NCI-H774 (cell line): ENCODE measurements at places on chromosomes 6 and 20.

DNA sequence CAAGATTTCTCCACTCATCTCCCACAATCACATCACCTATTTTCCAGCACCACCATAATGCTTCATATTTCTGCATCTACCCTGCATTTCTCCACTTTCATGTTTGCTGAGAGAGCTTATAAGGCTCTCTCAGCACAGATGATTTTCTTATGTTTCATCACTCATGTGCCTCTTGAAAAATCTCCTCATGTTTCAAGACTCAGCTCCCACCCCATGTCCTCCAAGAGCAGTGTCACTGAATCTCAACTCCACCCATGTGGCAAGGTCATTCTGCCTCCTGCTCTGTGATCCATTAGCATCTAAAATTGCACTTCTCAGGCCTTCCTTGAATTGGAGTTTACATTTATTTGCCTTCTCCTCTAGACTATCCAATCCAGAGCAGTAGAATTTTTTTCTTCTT is 178.7 kb upstream of the IRAK1BP1 start:
- no peak for DNase-seq

GRCh38 chr20:40953856-40954255 is 74.8 kb upstream of the TOP1 start:
- no peak for DNase-seq

GRCh38 chr20:9759392-9759791 is 79.5 kb downstream of the PAK5 start:
- DNase-seq, result no peak

DNA sequence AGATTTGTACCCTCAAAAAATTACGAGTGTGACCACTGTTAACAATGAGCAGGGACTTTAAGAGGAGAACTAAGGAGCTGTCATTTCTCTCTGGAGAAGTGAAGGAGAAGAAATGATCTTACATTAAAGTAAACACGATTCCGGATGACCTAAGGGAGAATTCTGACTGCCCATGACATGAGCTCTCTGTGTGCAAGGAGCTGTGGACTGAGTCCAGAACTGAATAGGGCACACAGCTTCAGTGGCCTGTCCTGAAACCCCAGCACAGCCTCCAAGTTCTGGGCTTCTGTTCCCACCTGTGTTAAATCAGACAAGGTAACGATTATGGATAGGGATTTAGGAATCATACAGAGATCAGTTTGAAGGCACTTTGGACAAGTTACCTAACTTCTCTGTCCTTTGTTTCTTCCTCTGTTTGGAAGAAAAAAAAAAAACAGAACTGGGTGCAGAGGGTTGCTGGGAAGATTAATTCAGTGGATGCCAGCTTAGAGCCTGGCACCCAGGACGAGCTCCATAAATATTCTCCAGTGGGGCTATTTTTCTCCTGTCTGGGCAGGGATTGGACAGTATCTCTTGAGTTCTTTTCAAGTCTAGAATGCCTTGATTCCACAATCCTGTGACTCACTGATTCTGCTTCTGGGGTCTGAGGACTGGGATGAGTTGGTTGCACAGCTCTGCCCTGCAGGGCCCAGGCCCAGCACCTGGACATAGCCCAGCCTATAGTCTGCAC is 65.7 kb downstream of the MRPL14 start:
- DNase-seq, result no peak

- DNase-seq, result no peak
These were observed 431 bp downstream of the LOC128125822 start for GRCh38 chr6:63572747-63573075.

DNA sequence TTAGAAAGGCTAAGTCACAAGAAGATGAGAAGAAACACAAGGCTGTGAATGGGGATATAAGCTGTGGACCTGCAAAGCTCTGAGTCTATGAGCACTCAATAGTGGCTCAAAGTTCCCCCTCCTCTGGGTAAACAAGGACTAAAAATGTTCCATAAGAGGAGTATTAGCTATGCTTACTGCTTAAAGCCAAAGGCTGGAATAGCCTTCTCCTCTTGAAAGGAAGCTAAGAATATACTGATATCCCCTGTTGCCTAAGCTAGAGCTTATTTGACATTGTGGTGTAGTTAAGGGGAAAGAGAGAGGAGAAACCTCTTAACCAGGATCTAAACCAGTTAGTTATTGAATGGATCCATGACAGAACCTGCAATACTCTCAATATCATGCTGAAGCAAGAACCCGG is 45.8 kb downstream of the NOL7 start:
- DNase-seq, result no peak

DNA sequence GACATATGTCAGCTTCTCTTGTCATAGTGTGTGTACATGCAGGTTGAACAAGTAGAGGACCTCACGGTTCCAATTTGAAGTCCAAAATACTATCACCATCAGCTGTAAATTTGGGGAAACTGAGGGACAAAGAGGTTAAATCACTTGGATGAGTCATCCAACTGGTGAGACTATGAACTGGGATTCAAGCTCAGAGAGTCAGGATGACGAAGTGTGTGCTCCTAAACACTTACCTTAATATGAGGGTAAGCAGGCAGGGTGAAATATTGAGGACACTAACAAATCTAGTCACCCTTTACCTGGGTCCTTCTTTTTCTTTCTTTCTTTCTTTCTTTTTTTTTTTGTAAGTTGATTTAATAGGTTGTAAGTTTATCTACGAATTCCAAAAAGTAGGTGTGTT is 198.3 kb downstream of the KCNQ5 start:
- DNase-seq, result no peak

GRCh38 chr20:24936526-24937407 is 12.3 kb upstream of the CST7 start:
- no peak for DNase-seq

GRCh38 chr6:119686644-119687043 is 337.1 kb upstream of the MAN1A1 start:
- DNase-seq, result no peak

DNA sequence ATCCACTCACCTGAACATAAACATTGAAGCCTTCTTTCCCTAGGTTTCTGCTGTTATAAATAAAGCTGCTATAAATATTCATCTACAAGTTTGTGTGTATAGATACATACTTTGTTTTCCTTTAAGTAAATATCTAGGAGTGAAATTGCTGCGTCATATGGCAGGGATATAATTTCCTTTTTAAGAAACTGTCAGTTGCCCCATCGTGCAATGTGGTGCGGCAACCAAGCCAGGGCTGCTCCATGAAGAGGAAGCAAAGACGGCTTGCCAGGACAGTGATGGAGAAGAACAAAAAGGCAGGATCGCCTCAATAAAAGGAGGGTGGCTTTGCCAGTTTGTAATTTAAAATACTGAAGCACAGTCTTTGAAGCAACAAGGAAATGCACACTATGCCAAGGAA is 36.6 kb downstream of the CITED2 start:
- DNase-seq, result no peak

DNA sequence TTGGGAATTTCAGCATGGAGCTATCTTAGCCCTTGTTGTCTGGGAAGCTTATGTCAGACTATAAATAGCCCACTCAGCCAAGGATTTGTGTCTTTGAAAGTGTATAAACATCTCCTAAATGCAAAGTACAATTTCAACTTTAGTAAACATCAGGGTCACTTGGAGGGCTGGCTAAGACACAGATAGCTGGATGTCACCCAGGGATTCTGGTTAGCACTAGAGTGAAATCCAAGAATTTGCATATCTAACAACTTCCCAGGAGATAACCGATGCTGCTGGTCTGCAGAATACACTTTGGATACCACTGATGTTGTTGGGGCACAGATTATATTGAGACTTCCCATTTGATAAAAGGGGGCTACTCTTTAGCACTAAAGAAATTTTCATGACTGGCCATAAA is 130.9 kb downstream of the PAX1 start:
- no peak for DNase-seq
